CD4-positive, CD25-positive, alpha-beta regulatory T cell (primary cell): ENCODE measurements at places on chromosomes 12 and 14. TPM values are rescaled to one million over a fixed set of nuclear protein-coding genes. Genes with fewer than 3 reads are reported as not detected.

The A2M gene
- not detected for total RNA-seq

The RAPGEF3 gene
- 0.79 TPM for total RNA-seq

The ETV6 gene
- total RNA-seq: 62.5 TPM

- no peak for DNase-seq
Observed at GRCh38 chr12:129298921-129299320, 445.6 kb downstream of the GLT1D1 start.

GRCh38 chr14:69328317-69328716 lies 68.4 kb downstream of the GALNT16 start:
- no peak for DNase-seq

DNA sequence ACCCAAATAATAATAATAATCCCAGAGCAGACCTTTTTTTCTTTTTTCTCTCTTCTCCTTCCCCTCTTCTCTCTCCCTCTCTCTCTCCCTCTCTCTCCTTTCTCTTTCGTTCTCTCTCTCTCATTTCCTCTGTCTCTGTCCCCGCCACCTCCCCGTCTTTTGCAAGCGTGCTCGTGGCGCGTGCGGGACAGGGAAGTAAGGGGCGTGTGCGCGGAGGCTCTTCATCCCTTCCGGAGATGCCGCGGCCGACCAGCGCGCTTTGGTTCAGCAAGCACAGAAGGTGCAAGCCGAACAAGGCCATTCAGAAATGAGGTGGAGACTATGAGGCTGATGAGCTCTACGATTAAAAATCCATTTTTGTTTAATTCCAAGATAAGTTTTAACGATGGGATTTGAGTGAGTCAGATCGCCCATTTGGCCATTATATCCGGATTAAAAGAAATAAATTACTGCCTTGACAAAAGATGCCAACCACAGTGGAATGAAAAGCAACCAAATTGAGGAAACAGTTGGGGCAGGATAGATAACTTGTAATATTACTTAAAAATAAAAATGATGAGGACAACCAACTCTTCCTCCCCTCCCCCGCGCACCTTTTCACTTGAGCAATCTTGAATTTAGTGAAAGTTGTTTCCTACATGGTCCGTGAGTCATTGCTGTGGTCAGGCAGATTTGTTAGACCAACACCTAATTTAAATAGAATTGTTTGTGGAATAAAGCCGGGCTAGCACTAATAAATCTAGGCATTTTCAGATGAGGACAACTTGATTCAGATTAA lies 1.2 kb upstream of the AMIGO2 start:
- DNase-seq: peak; percentile 37

DNA sequence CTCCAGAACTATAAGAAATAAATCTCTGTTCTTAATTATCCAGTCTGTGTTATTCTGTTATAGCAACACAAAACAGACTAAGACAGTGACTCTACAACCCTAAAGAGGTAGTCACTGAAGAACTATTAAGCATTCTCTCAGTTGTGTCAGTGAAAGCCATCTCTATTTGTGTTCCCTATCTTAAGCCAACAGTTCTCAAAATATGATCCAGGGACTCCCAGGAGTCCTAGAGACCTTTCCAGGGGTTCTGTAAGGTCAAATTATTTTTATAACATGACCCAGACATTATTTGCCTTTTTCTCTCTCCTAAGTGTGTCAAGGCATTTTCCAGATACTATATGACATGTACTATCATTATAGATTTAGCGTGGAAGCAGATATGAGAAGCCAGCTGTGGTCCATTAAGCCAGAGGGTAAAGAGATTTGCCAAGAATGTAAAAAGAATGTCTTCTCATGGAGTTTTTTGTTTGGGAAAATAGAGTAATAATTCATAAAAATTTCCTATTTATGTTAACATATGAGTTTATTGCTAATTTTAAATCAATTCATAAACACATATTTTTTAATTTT lies 315.8 kb downstream of the RGS6 start:
- DNase-seq: no peak

DNA sequence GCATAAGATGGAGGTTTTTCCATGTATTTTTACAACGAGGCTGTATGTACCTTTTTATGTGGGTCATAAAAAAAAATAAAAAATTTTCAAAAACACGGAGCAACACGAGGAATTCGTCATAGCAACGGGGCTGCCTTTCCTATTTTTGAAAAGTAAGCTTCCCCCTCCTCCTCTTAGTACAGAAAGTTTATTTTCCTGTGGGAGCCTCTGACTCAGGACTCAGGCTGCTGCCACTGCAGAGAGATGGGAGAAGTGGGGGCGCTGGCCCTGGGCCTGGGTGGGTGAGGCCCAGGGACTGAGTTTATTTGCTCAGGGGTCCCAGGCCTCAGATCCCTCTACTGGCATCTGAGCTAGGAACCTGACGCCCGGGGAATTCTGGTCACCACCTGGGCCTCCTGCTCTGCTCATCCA lies 10.2 kb upstream of the CMKLR1 start:
- DNase-seq: no peak

GRCh38 chr12:75560167-75560566 lies 48.8 kb upstream of the KRR1 start:
- DNase-seq: no peak

- no peak for DNase-seq
Observed at GRCh38 chr12:131851741-131852550, 23.8 kb downstream of the MMP17 start.

- DNase-seq: no peak
Observed at GRCh38 chr12:42652048-42652447, 62.5 kb upstream of the PRICKLE1 start.

DNA sequence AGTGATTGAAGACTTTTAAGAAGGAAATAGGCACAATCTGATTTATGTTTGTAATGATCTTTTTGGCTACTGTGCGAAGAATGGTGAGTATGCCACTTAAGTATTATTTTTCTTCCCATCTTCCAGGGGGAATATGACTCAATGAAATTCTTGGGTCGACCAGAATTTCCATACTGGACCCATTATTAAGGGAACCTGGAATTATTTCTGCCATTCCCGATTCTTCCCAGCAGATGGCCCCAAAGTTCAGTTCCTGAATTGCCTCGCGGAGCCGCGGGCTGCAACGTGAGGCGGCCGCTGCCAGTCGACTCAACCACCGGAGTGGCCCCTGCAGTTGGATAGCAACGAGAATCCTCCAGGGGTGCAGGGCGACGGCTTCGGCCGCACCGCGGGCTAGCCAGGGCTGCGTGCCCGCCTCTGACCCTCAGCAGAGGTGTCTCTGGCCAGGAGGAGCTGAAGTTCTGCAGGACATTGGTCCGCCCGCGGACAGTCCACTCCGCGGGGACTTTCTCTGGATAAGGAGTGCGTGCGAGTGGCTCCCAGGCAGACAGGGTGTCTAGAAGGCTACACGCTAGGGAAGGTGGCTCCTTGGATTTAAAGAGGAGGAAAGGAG lies 628 bp upstream of the TSHR start:
- DNase-seq: peak; percentile 64

DNA sequence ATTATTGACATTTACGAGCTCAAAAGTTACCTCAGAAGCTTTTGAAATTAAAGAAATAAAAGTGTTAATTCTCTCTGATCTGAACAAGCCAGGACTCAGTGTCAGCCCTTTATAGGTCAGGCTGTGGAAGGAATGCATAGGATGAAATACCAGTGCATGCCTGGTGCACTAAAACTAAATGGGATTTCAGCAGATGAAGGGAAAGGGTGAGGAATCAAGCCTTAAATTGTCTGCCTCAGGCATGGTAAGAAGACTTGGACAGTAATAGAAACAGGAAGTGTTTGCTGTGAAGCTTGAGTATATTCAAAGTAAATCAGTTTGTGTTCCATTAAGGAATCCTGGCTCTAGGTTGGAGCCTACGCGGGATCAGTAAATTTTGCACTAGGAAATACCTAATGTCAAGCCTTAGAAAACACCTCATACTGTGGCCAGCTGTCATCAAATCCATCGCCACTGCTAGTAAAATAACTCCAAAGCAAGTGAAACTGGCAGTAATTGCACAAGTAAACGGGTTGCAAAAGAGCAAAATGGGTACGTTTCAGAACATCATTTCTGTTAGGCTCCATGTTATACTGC lies 76.3 kb downstream of the PDE3A start:
- DNase-seq: no peak

GRCh38 chr12:108643941-108644810 lies 10.5 kb upstream of the SELPLG start:
- DNase-seq: no peak

DNA sequence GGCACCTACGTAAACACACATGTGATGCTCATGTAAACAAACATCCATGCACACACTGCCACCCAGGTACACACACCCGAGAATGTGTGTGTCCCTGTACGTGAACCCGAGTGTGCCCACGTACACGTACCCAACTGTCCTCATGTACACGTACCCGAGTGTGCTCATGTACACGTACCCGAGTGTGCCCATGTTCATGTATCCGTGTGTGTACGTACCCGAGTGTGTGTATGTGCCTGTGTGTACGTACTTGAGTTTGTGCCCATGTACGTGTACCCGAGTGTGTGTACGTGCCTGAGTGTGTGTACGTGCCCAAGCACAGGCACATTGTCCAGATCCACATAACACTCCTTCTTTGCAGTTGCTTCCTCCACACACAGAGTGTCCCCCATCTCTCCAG lies 45.0 kb downstream of the LRCOL1 start:
- DNase-seq: no peak

- no peak for DNase-seq
Observed at GRCh38 chr12:60980558-60980957, 1279.6 kb upstream of the USP15 start.

DNA sequence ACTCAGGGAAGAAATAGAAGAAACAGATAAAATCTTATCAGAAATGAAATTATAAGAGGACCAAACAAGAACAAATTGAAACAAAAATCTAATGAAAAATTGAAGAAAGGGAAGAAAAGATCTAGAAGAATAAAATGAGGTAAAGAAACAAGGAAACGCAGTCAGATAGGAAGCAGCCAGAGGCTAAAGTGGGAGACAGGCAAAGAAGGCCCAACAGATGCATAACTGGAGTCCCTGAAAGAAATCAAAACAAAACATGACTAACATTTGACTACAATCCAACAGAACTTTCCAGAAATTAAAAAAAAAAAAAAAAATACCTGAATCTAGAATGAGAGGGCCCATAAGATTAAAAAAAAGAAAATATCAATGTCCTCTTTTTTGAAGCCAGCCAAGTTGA lies 65.6 kb downstream of the AMN start:
- no peak for DNase-seq

DNA sequence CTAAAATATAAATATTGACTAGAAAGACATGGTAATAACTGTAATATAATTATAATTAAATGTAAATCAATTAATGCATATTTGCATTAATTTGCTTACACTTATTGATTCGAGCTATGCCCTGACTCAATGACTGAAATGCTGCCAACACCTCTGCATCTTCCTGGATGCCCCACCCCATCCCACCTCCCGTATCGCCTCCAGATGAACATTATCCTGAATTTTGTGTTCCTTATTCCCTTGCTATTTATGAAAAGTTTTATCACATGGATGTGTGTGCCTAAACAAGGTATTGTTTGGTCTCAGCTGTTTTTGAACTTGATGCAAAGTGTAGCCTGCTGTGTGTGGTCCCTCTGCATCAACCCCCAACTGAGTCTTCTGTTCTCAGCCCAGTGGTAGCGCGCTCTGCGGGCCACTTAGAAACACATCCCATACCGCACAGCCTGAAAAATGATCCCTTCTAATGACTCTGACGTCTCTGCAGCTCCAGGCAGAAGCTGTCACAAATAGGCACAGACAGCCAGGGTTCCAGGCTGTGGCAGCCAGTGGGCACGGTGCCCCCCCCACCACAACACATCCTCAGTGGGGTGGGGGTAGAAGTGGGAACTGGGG lies 96.5 kb downstream of the PRMT8 start:
- no peak for DNase-seq

GRCh38 chr12:19539836-19540235 lies 100.5 kb downstream of the AEBP2 start:
- no peak for DNase-seq

DNA sequence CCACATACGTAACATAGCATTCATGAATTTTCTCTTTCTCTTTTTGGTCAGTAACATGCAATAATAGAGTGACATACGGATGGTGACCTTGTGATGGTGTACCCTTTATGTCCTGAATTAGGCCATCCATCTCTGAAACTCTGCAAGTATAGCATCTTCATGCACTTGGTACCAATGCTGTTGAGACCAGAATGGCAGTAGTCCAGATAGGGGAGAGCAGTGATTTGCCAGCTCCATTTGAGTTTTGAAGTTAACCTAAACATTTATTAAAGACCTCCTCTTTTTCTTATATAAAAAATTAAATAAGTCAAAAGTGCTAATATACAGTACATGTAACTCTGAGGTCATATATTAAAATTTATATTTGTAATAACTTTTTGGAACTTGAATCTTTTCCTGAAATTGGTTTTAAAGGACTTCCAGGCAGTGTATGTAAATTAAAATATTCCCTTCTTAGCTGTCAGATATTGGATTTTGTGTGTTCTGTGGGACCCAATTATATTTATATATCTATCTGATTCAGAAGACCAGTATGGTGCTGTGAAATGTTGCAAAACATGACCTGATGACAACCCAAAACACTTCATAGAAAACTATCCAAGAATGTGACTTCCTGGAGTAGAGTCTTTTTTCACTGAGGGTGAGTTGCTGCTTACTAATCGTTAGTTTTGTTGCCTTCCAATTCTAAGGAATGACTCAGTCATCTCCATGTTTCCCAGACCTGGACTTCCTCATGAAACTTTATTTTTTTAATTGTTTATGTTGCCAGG lies 3.5 kb downstream of the ELK3 start:
- no peak for DNase-seq

DNA sequence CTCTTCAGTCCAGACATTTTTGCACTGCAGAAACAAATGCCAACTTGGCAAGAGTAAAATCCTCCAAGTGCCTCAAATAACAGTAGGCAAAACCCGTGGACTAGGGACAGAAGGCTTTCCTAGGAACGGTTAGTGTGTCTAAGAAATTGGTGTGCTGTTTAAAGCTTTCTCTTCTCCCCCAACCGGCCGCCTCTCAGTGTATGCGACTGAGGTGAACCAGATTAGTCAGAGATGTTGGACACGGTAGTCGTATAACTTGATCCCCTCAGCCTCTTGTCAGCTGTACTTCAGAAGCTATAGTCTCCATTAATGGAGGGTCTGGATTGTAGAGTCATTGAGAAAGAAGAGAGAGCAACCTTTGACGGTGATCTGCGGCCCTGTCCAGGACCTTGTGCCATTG lies 21.7 kb downstream of the PPFIBP1 start:
- DNase-seq: no peak

GRCh38 chr12:93180566-93180965 lies 197.2 kb upstream of the NUDT4 start:
- no peak for DNase-seq
